CD8-positive, alpha-beta memory T cell (primary cell): ENCODE measurements at places on chromosomes 5 and 9. TPM values are rescaled to one million over a fixed set of nuclear protein-coding genes. Genes with fewer than 3 reads are reported as not detected.

MPDZ gene
- not detected for total RNA-seq

MRRF gene
- 74.6 TPM for total RNA-seq

FBLL1 gene
- total RNA-seq = not detected

SLC6A19 gene
- not detected for total RNA-seq

RLN2 gene
- 1.9 TPM for total RNA-seq

ANKRD18B gene
- not detected for total RNA-seq

GLIPR2 gene
- 17.5 TPM for total RNA-seq

SHISAL2B gene
- not detected for total RNA-seq

FAM200C gene
- total RNA-seq = 1.2 TPM

SLC6A18 gene
- total RNA-seq = not detected

FBP2 gene
- not detected for total RNA-seq

IRX2 gene
- not detected for total RNA-seq

TPM2 gene
- total RNA-seq = 6.6 TPM

DRD1 gene
- not detected for total RNA-seq

GARIN3 gene
- 0.50 TPM for total RNA-seq

MSX2 gene
- not detected for total RNA-seq

PGM5 gene
- total RNA-seq = not detected

BDP1 gene
- 33.4 TPM for total RNA-seq

RXFP3 gene
- not detected for total RNA-seq

KIF20A gene
- 29.3 TPM for total RNA-seq

TMEM174 gene
- total RNA-seq = not detected

ASS1 gene
- total RNA-seq = 2.3 TPM

LCN9 gene
- not detected for total RNA-seq

C9orf153 gene
- total RNA-seq = 0.33 TPM

ZNF169 gene
- total RNA-seq = 6.3 TPM

BARHL1 gene
- total RNA-seq = not detected

SLC4A9 gene
- total RNA-seq = not detected

TNFSF15 gene
- 0.15 TPM for total RNA-seq

FSD1L gene
- total RNA-seq = 3.8 TPM

ENHO gene
- 0.39 TPM for total RNA-seq

KCNMB1 gene
- total RNA-seq = not detected

SPATA31C1 gene
- total RNA-seq = not detected

TRMO gene
- 19.2 TPM for total RNA-seq

EQTN gene
- not detected for total RNA-seq

PTGS1 gene
- 0.27 TPM for total RNA-seq

GPR150 gene
- 0.26 TPM for total RNA-seq

ALDH1B1 gene
- total RNA-seq = 25.1 TPM

GRIN1 gene
- total RNA-seq = not detected

SLC1A1 gene
- total RNA-seq = 0.09 TPM

PCDHGC3 gene
- total RNA-seq = 0.15 TPM

WNT8A gene
- total RNA-seq = not detected

MTRR gene
- 50.5 TPM for total RNA-seq

SLC6A3 gene
- not detected for total RNA-seq

CORO2A gene
- total RNA-seq = 5.1 TPM

ECSCR gene
- 0.82 TPM for total RNA-seq

FAM120A gene
- total RNA-seq = 142 TPM

PITX1 gene
- not detected for total RNA-seq
